NCI-H510A treated with DMSO at 0.1 percent for 48 hours (cell line): ENCODE measurements at places on chromosomes 2 and 18.

- DNase-seq = no peak
Observed at GRCh38 chr2:3703757-3704355, 481 bp downstream of the DCDC2C start.

GRCh38 chr2:88537640-88538039, 85.1 kb upstream of the FOXI3 start:
- DNase-seq = no peak

DNA sequence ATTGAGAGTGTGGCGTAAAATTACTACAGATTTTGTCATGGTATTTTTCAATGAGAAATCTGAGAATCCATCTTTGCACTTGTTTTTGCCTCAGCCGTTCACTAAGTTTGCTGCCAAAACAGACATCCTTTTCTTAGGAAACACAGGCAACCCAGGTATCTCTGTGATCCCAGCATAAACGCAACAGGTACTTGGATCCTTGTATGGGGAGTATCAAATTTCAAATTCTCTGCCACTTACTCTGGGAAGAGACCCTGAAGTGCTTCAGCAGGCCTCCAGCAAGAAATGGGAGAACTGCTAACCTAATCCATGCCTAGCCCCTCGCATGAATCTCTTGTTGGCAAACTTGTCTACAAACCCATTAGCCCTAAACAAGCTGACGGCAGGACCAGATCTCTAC, 83.1 kb downstream of the BCL11A start:
- DNase-seq = peak; percentile 80

DNA sequence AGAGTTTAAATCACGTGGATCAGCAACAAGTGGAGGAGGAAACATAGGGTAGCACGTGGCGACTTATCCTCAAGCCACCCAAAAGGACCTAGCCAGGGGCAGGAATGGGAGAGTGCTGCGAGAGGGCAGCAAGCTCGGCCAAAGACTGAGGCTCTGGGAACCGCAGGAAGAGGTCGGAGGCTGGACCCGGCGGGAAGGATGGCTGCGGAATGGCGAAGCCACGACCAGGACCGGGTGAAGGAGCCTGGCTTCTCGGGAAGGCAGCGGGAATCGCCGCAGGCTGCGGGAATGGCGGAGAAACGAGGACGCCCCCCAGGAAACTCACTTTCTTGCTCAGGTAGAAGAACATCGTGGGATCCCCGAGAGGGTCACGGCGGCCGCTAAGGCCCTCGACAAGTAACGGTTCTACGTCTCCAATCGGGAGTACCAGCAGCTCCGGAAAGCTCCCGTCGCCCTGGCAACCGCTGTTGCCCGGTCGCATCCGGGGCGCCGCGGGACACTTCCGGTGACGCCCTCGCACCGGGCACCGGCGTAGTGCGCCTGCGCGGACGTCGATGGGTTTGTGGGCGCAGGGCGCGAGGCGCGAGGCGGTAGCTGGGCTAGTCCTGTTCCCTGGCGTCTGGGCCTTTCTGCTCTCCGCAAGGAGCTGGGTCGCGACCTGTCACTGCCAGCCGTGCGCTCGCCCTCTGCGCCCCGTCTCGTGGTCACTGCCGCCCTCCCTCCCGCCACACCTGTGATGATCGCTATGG, at the start of gene WDR35:
TSS of gene WDR35 (minus strand) at position 439 of the 749 bp plus-strand sequence. CDS start at position 349, 90 bp downstream.
- DNase-seq = peak; percentile 92

- DNase-seq = no peak
Observed at GRCh38 chr18:53441761-53442414, 782.6 kb downstream of the MBD2 start.

DNA sequence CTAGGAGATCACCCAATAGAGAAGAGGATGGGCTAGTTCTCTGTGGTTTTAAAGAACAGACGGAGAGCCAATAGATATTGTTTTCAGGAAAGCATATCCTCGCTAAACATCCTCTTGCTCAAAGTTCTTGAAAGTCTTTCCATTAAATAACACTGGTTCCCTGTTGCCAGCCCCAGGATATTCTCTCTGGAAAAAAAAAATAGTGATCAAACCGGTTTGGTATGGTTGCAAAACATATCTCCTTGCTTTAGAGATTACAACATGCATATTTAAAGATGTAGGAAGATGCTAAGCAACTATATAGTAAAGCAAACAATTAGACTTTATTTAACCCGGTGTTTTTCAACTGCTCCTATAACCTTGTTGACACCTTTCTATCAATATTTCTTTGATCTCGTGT, 211.4 kb downstream of the CMPK2 start:
- DNase-seq = peak; percentile 19

DNA sequence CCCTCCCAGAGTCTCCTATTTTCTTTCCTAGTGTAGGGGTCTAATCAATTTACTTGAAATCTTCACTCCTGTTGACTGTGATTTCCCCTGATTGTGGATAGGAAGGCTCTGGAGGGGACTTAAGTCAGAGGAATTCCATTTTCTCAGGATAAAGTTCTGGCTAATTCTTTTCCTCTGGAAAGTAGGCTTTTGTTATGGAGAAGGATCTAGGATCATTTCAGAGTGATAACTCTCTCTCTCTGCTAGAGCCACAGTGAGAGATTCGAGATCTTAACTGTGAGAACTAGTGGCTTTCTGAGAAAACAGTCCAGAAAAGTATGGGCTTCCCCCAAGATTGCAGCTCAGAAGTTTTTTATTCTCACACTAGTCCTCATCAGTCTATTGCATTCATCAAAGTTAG, 163.9 kb upstream of the TFPI start:
- no peak for DNase-seq

DNA sequence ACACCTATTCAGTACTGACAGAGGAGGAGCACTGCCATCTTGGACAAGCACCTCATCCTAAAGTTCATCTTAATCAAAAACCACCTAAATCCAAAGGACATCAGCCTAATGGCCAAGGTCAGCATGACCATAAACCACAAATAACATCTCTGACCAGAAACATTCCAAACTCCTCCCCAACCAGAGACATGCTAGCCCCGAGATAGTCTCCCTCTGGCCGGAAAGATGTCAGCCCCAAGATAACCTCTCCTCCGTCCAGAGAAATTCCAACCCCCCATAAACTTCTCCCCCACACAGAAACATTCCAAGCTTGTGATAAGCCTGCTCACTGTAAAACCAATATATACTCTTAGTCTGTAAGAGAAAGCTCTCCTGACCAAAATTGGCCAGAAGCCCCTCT, 260.6 kb downstream of the CLIP4 start:
- DNase-seq = no peak

- DNase-seq = no peak
Observed at GRCh38 chr18:55401638-55402191, 186.3 kb downstream of the TCF4 start.

DNA sequence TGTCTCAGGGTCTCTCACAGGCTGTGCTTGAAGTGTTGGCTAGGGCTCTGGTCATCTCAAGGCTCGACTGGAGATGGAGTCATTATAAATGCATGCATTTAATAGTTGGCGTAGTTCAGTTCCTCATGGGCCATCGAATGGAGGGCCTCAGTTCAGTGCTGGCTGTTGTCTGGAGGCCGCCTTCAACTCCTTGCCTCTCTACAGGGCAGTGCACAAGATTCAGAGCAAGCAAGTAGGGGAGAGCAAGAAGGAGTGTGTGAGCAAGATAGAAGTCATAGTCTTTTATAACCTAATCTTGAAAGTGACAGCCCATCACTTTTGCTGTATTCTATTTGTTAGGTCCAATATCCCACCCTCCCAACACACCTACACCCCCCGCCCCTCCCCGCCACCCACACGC, 137.5 kb downstream of the BABAM2 start:
- DNase-seq = no peak

DNA sequence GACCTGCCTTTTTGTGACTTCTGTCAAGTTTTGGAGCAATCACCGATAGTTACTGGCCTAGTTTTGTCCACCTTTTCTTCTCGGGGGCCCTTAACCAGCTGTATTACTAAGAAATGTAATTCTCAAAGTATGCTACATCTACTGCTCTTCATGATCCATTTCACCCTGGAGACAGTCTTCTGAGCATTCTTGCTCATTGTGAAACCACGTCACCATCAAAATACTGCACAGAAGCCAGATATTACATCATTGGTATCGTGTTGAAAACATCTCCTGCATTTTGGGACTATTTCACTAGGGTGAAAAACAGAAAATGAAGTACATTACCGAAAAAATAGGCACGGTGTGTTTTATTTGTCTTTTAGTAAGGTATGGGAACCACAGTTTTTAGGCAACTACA, 11.7 kb downstream of the LYPD6B start:
- no peak for DNase-seq

DNA sequence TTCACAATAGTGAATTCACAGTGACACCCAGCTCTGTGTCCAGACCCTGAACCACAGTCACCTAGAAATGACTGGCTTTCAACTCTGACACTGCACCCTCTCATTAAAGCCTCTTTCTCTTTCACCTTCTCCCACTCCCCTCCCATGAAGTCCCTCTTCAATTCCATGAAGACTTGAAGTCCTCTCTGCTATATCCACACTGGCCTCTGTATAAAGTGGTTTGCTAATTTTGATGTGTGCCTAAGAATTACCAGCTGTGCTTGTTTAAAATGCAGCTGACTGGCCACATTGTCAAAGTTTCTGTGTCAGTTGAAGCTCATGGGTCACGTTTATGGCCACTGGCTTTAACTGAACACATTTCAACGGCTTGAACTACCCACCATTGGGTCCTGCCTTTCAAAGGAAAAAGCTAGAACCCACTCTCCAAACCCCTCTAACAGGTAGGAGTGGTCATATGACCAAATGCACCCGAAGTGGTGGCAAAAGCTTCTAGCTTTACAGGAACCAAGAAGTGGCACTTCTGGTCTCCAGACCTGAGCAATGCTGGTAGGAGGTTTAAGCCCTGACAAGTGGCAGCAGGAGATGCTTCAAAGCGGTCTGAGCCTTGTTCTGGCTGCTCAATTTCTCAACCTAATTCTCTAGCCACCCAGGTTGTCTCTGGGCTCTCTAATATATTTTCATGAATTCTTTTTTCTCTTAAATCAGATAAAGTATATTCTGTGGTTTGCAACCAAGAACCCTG, 34.2 kb downstream of the B4GALT6 start:
- no peak for DNase-seq

GRCh38 chr2:217912098-217913024, 90.4 kb downstream of the TNS1 start:
- no peak for DNase-seq

GRCh38 chr2:75361486-75361885, 162.2 kb upstream of the TACR1 start:
- no peak for DNase-seq

- DNase-seq = no peak
Observed at GRCh38 chr18:78900938-78901909, 78.4 kb upstream of the SALL3 start.

- DNase-seq = no peak
Observed at GRCh38 chr2:71880846-71881610, 266.6 kb downstream of the CYP26B1 start.

DNA sequence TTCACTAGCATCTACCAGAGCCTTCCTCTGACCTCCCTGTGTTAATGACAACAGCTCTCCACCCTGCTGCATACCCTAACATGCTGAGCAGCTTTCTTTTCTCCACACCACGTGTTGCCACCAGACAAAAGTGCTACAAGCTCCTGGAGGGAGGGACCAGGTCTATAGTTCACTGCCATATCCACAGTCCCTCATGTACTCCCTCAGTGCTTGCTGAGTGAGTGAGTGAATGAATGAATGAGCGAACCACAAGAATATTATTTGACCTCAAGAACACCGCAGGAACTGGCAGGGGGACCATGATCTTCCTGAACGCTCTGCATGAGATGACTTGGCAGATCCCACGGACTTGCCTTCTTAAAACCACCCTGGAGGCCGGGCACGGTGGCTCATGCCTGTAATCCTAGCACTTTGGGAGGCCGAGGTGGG, 47.4 kb upstream of the CAB39 start:
- DNase-seq = no peak

DNA sequence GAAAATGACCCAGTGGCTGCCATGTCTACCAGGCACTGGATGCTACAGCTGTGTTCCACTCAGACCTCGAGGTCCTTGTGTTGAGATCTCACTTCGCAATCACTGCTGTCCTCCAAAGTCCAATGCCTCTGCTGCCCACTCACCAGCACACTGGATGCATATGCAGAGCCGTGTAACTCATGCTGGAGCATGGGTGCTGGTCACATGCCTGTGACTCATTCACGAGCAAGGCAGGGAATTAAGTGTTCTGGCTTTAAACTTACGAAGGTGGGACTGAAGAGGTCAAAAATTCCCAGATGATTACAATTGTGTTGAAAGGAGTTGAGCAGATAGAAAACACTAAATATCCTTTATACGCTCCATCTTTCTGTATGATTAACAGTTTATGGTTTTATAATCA, 417.5 kb downstream of the NUP35 start:
- DNase-seq = no peak

- DNase-seq = peak; percentile 53
Observed at GRCh38 chr2:106745468-106745867, 140.5 kb downstream of the ST6GAL2 start.

GRCh38 chr2:20484034-20484617, 37.3 kb downstream of the RHOB start:
- no peak for DNase-seq

DNA sequence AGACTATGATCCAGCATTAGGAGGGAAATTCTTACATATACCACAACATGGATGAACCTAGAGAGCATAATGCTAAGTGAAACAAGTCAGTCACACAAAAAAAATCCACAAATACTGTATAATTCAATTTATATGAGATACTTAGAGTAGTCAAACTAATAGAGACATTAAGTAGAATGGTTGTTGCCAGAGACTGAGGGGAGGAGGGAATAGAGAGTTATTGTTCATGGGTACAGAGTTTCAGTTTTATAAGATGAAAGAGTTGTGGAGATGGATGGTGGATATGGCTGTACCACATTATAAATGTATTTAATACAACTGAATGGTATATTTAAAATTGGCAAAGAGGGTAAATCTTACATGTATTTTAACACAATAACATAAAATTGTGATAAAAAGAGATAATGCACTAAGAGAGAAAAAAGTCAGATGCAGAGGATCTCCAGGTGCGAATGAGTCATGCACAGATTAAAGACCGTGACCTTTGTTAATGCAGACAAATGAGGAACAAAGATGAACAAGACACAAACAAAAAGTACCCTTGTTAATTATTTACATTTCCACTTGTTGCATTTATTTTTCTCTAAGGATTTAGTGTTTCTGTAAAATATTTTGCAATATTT, 541.7 kb upstream of the MEX3C start:
- no peak for DNase-seq

DNA sequence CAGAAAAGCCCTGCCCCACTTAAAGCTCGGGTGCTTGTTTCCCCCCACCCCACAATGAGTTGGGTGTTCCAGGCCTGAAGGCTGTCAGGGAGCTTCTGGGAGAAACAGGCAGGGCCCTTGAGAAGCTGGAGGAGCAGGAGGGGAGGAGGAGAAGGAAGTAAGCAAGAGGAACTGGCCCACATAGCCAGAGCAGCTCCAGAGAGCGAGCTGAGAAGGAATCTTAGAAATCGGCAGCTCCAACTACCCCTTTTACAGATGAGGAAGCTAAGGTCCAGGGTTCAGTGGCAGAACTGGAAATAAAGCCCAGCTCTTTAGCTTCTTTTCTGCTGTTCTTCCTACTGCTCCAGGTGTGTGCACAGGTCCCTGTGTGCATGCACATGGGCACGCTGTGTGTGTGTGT, 12.7 kb upstream of the KCNK3 start:
- no peak for DNase-seq
